ENCODE measurements at places on chromosomes 2 and 18. TPM values are rescaled to one million over a fixed set of nuclear protein-coding genes. Genes with fewer than 3 reads are reported as not detected.

The GYPC gene
- polyA plus RNA-seq: 44.1 TPM

The ICA1L gene
- polyA plus RNA-seq: 3.4 TPM

The RUFY4 gene
- 0.40 TPM for polyA plus RNA-seq

The PTMA gene
- polyA plus RNA-seq: 1,426 TPM

The ABCG5 gene
- polyA plus RNA-seq: not detected

The SALL3 gene
- not detected for polyA plus RNA-seq

The MEP1B gene
- polyA plus RNA-seq: 0.12 TPM

The IL1F10 gene
- not detected for polyA plus RNA-seq

The DUSP2 gene
- 7.8 TPM for polyA plus RNA-seq

The MRPL30 gene
- polyA plus RNA-seq: 11.5 TPM

The PLEKHA3 gene
- polyA plus RNA-seq: 1.7 TPM

The CENPA gene
- 1.3 TPM for polyA plus RNA-seq

The INPP1 gene
- 27.1 TPM for polyA plus RNA-seq

The TUBA3D gene
- polyA plus RNA-seq: not detected

The SLC39A10 gene
- 3.4 TPM for polyA plus RNA-seq

The SCG2 gene
- 0.24 TPM for polyA plus RNA-seq

The FKBP1B gene
- 8.2 TPM for polyA plus RNA-seq

The FAP gene
- polyA plus RNA-seq: 0.77 TPM

The IL18R1 gene
- polyA plus RNA-seq: 5.9 TPM

The FAM161A gene
- polyA plus RNA-seq: 1.8 TPM

The ZNF892 gene
- polyA plus RNA-seq: 0.34 TPM

The RESP18 gene
- not detected for polyA plus RNA-seq

The AMER3 gene
- 0.03 TPM for polyA plus RNA-seq

The ARHGAP28 gene
- polyA plus RNA-seq: 2.5 TPM

The ALKAL2 gene
- polyA plus RNA-seq: 16.4 TPM

The DGKD gene
- 34.4 TPM for polyA plus RNA-seq

The INO80D gene
- polyA plus RNA-seq: 1.2 TPM

The KIAA2012 gene
- polyA plus RNA-seq: 0.01 TPM

The KIF1A gene
- 0.18 TPM for polyA plus RNA-seq

The GPAT2 gene
- polyA plus RNA-seq: 7.9 TPM

The PASK gene
- polyA plus RNA-seq: 2.8 TPM

The CDH20 gene
- 0.48 TPM for polyA plus RNA-seq

The NLRC4 gene
- 2.3 TPM for polyA plus RNA-seq

The C2orf74 gene
- 33.6 TPM for polyA plus RNA-seq

The FEV gene
- polyA plus RNA-seq: not detected

The NMUR1 gene
- polyA plus RNA-seq: 0.67 TPM

The PLEK gene
- 1.6 TPM for polyA plus RNA-seq

The KYNU gene
- 0.30 TPM for polyA plus RNA-seq

The MARCHF4 gene
- not detected for polyA plus RNA-seq

The NT5DC4 gene
- polyA plus RNA-seq: not detected

The SERPINB13 gene
- not detected for polyA plus RNA-seq

The ZBTB7C gene
- polyA plus RNA-seq: 4.8 TPM

All from adipose tissue (tissue), 3 donors.